ENCODE measurements at places on chromosomes 5 and 9.

GRCh38 chr9:37340961-37341360 is 81.5 kb upstream of the GRHPR start:
- peaks cover 47% of the 10 kb centered on the region for H3K4me1 ChIP-seq
- H3K27ac ChIP-seq, result no peak overlapping the region
- H3K4me3 ChIP-seq, result no peak overlapping the region
- no peaks in the 10 kb centered on the region for H3K27me3 ChIP-seq

DNA sequence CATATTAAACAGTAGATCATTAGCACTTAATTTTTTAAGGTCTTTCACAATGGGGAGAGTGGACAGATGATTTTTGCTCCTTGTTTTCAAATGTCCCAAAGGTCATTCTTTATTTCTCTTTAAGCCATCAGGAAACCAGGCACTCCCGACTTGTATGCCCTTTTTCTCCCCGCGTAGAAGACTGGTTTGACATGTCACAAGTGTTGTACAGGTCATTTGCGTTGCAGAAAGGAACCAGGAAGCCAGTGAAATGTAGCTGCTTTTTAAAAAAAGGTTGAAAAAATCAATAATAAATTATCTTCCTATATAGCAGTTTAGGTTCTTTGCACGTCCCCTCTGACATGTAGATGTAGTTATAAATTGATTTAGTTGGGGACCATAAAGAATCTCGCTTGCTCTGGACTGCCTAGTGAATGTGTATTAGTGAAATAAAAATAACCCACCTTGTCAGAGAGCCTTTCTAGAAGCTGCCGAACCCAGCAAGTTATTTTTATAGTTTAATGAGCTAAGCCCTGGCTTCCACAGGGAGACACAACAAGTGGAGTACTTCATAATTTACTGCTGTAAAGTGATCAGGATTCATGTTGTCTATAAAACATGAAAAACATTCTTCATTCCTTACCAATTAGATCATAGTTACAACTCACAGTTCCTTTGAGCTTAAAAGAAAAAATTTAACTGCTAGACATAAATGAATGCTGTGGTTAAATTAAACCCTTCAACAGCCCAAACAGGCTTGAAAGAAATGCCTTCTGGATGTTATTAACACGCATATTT is 404.6 kb downstream of the CSNK1G3 start:
- no peak for DNase-seq
- H3K36me3 ChIP-seq, result peaks cover 4% of the 10 kb centered on the region
- no peak overlapping the region for H3K4me3 ChIP-seq
- no peak overlapping the region for H3K27ac ChIP-seq
- H3K27me3 ChIP-seq, result no peaks in the 10 kb centered on the region

DNA sequence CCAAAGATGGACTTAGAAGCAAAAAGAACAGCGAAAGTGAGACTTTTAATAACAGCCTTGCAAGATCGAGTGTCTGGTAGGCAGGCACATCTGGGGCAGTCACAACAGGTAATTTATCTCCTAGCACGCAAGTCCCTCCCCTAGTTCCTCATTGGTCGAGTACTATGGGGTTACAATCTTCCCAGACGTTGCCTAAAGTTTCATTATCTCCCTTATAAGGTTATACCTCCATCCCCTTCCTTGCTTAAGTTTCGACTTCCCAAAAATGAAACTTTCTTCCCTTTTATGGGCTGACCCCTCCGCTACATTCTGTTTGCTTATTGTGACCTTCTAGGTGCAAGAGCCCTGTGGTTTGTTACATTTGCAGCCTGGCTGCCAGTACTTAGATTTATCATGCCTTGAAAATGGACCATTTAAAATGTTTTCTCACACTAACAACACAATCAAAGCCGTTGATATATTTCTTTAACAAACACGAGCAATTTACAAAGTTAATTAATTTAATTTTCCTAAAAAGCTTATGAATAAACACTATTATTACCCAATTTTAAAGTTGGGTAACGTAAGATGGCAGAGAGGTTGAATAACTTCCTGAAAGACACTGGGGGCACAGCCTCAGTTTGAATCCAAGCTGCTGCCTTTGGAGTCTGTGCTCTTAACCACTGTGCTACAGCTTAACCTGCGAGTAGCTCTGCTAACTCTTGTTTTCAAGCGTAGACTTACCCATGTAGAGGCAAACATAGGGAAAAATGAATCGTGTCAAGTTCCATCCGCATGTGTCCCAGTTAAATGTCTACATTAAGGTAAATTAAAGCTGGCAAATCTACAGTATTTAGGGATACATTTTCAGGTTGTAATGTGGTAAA is 91.7 kb downstream of the EDIL3 start:
- H3K36me3 ChIP-seq, result no peaks in the 10 kb centered on the region
- H3K4me3 ChIP-seq, result no peak overlapping the region
- no peak overlapping the region for H3K27ac ChIP-seq
- H3K4me1 ChIP-seq, result no peaks in the 10 kb centered on the region
- no peak for DNase-seq
- H3K27me3 ChIP-seq, result no peaks in the 10 kb centered on the region

DNA sequence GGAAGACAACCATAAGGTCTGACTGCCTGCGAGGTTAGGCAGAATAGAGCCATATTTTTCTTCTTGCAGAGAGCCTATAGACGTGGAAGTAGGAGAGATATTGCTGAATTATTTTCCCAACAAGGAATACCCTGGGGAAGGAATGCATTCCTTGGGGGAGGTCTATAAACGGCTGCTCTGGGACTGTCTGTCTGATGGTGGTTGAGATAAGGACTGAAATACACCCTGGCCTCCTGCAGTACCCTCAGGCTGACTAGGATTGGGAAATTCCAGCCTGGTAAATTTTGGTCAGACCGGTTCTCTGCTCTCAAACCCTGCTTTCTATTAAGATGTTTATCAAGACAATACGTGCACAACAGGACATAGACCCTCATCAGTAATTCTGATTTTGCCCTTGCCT is 617.5 kb upstream of the GRIN3A start:
- no peaks in the 10 kb centered on the region for H3K36me3 ChIP-seq
- H3K27ac ChIP-seq, result no peak overlapping the region
- H3K27me3 ChIP-seq, result no peaks in the 10 kb centered on the region
- H3K4me1 ChIP-seq, result no peaks in the 10 kb centered on the region
- no peak overlapping the region for H3K4me3 ChIP-seq

- no peak for DNase-seq
- H3K27me3 ChIP-seq, result peaks cover 19% of the 10 kb centered on the region
- H3K4me1 ChIP-seq, result peaks cover 29% of the 10 kb centered on the region
- H3K4me3 ChIP-seq, result peak overlapping the region; percentile 86
- no peaks in the 10 kb centered on the region for H3K36me3 ChIP-seq
These were observed 26.2 kb upstream of the ANKRD33B start for GRCh38 chr5:10537624-10538023.

DNA sequence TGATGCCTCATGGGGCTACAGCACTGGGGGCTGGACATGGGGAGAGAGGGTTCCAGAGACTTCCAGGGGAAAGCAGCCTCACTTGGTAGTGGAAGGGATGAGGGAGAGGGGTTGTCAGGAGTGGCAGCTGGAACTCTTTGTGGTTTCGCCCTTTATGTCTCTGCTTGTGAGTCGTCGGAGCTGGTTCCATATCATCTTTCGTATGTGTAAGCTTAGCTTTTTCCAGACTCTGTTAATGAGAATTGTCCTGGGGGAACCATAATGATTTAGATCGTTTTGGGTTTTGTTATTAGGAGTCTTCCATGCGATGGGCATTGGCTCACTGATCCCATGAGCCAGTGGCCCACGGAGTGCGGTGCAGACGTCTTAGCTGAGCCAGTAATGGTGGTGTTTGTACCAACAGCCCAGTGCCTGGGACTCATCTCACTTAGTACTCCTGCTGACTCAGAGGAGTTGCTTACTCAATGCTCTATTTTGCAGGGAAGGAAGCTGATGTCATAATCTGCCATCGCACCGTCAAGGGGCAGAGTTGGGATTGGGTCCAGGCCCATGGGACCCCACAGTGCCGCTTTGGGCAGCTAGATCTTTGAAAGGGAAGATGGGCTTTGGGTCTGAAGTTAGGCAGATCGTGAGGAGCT is 48.5 kb downstream of the NEK6 start:
- H3K36me3 ChIP-seq, result peaks cover 6% of the 10 kb centered on the region
- no peaks in the 10 kb centered on the region for H3K27me3 ChIP-seq
- no peak overlapping the region for H3K27ac ChIP-seq
- no peak for DNase-seq

GRCh38 chr9:133333011-133333410 is 3.0 kb downstream of the SURF6 start:
- no peaks in the 10 kb centered on the region for H3K27me3 ChIP-seq
- peaks cover 7% of the 10 kb centered on the region for H3K36me3 ChIP-seq
- no peak for DNase-seq
- peaks cover 56% of the 10 kb centered on the region for H3K4me1 ChIP-seq

DNA sequence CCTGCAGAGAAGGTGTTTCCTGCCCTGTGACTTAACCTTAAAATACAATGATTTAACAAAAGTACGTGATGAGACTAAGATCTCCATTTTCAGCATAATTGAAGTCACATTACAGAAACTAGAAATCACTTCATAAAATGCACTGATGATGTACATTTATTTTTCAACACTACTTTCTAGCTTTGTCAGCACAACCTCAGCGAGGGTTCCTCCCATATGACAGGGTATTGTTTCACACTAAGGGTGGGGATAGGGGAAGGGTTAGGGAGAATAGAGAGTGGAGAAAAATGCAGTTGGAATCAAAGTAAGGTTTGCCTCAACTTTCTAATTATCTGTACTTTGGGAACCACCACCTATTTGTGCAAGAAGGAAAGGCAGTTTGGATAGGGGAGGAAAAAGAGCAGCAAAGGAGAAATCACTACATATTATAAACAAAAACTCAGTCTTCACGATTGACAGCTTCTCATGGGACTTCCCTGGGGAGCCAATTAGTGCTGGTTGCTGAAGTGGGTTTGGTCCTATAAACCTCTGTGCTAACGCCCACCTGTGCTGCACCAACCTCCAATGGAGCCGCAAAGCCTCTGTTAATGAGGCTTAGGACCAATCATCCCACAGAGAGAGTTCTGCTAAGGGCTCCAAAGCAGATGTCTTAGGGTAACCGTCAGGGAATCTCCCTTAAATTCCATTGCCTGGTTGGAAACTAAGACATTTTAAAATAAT is 369.2 kb upstream of the PDE4D start:
- no peaks in the 10 kb centered on the region for H3K36me3 ChIP-seq
- DNase-seq, result no peak
- H3K4me1 ChIP-seq, result peaks cover 6% of the 10 kb centered on the region
- H3K4me3 ChIP-seq, result no peak overlapping the region

GRCh38 chr9:114282926-114283325 is 40.0 kb upstream of the ORM1 start:
- no peak for DNase-seq
- no peaks in the 10 kb centered on the region for H3K4me1 ChIP-seq
- H3K27ac ChIP-seq, result peak overlapping the region; percentile 47
- no peak overlapping the region for H3K4me3 ChIP-seq

DNA sequence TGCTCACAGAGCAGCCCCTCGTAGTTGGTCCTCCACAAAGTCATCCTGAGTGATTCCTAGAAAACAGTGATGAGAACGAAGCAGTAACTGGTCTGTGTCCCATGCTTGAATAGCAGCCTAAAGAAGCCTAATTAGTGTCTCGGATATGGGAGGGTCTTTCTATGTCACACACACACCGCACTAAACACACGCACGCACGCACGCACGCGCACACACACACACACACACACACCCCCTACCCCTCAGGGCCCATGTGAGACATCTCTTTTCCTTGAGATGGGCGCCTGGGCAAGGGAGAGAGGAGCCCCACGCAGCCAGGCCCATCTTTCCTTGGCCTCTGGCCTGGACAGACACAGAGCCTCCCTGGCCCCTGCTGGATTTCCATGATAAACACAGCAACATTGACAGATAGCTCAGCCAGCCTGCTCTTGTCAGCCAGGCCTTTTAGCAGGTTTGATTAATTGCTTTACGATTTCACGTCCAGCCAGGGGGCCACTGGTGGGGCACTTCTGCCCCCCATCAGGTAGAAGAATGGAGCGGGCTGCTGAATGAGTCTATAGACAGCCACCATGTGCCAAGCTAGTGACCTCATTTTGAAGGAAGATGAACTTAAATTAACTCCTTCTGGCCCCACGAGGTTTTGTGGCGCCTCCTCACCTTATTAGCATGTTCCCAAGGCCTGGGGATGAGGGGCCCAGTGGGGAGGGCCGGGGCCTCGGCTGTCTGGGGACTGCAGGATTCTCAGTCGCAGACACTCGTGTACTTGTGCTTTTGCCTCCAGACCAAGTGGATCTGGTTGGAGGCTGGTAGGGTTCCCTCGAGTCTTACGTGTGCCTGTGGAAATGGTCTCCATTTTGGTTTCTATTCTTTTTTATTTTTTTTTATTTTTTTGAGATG is 36.2 kb upstream of the PRDM12 start:
- H3K36me3 ChIP-seq, result peaks cover 36% of the 10 kb centered on the region
- no peak overlapping the region for H3K27ac ChIP-seq
- no peak overlapping the region for H3K4me3 ChIP-seq
- H3K27me3 ChIP-seq, result no peaks in the 10 kb centered on the region
- no peak for DNase-seq

DNA sequence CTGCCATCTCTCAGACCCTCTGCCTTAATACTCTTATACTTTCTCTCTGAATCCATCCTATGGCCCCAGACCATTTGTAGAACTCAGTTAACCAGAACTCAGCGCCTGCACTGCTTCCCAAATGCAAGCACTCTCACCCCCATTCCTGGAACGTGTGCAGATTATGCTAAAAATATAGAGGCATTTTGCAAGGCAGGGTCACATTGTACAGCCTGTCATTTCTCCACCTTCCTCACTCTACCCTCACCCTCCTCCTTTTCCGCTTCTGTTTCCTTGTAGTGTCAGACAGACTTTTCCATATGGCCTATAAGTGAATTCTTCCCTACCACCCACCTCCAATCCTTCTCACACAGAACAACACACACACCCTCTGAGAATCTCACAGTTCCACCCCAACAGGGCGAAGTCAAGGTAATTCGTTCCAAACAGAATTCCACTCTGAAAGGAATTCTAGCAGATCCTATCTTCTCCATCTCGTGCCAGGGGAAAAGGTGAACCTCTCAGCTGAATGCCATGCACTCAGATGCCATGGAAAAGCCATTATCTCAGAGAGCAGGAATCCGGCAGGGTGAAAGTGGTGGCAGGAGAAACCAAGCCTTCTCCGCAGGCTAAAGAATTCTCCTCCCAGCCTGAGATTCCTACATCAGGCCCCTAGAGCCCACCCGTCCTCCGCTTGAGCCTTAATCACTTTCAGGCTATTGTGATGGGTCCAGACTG is 25.3 kb downstream of the GGTA1 start:
- no peak overlapping the region for H3K27ac ChIP-seq
- H3K4me1 ChIP-seq, result peaks cover 3% of the 10 kb centered on the region
- peaks cover 34% of the 10 kb centered on the region for H3K27me3 ChIP-seq
- DNase-seq, result no peak

DNA sequence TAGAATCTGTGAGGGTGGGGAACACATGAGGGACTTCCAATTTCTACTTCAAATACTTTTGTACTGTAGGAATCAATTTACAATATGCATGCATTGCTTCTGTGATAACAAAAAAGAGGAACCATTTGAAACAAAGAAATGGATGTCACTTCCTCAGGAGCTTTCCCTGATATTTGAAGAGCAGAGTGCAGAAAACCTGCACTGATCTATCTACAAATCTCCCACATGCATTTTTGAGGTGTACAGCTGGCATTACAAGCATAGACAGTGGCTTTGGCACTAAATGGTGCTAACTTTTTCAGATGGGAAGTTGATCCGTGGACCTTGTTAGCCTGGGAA is 27.7 kb downstream of the YIPF5 start:
- peaks cover 8% of the 10 kb centered on the region for H3K27me3 ChIP-seq
- no peaks in the 10 kb centered on the region for H3K36me3 ChIP-seq
- H3K4me3 ChIP-seq, result no peak overlapping the region
- H3K27ac ChIP-seq, result no peak overlapping the region
- DNase-seq, result no peak
